ENCODE measurements at places on chromosomes 3 and 15.

- DNase-seq: no peak
Measured at GRCh38 chr3:126671521-126671920, 16.6 kb upstream of the TXNRD3 start.

DNA sequence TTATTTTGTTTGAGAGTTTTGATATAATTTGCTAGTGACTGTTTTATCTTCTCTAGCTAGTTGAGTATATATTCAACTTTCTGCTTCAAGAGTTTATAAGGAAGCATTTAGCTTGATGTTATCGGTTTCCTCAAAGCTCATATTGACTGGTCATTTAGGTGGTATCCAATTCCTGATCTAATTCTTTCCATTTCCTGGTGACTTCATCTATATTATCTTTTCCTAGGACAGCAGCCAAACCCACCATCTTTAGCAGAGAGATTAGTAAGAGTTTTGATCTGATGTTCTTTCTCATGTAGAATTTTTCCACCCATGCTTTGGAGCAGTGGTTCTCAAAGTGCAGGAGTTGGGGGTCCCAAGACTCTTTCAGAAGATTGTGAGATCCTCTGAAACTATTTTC, 148.6 kb upstream of the STT3B start:
- DNase-seq: no peak

- DNase-seq: no peak
Measured at GRCh38 chr3:72426618-72427397, 421.4 kb downstream of the SHQ1 start.

- DNase-seq: no peak
Measured at GRCh38 chr3:71001303-71001830, 582.2 kb downstream of the FOXP1 start.

GRCh38 chr15:80580536-80581260, 114.4 kb upstream of the ABHD17C start:
- DNase-seq: no peak

- no peak for DNase-seq
Measured at GRCh38 chr15:80789296-80789695, 10.1 kb downstream of the CEMIP start.

DNA sequence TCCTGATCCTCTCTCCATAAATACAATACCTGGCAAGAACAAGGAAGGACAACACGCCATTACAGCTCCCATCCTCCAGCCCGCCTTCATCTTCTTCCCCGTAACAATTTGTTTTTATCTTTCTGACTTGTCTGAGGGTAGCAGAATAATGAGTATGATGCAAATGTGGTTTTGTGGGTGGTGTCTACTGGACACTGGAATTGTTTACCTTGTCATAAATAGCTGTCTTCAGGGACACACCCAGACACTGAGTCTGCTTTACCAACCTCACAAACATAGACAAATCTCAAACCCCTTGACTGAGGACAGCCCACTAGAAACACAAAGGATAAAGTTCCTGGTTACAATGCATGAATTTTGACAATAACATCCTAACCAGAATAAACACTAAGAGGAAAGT, 13.4 kb downstream of the WDR72 start:
- no peak for DNase-seq

DNA sequence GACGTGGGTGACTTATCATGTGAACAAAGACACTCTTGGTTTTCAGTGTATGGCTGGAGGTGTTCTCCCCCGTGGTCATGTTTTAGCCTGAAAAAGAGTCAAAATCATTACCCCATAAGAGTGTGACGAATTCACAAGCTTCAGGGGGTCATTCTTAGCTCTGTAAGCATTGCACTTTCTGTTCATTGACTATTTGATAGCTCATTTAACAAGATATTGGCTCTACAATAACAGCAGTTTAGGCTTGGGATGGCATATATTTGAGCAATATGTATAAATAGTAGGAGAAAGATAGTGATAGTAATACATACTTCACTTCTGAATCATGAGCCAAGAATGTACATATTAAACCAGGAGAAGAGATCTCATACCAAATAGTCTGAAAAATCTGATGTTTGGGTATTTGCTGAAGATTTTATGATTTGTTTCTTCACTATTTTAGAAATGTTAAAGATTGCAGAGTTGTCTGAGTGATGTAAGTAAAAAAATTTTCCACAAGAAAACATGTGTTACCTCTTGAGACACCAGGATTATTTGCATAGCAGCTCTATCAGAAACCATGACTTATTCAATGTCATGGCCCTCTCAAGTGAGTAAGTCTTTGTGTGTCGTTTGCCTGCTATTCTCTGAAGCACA, 996.0 kb downstream of the OTOL1 start:
- no peak for DNase-seq

DNA sequence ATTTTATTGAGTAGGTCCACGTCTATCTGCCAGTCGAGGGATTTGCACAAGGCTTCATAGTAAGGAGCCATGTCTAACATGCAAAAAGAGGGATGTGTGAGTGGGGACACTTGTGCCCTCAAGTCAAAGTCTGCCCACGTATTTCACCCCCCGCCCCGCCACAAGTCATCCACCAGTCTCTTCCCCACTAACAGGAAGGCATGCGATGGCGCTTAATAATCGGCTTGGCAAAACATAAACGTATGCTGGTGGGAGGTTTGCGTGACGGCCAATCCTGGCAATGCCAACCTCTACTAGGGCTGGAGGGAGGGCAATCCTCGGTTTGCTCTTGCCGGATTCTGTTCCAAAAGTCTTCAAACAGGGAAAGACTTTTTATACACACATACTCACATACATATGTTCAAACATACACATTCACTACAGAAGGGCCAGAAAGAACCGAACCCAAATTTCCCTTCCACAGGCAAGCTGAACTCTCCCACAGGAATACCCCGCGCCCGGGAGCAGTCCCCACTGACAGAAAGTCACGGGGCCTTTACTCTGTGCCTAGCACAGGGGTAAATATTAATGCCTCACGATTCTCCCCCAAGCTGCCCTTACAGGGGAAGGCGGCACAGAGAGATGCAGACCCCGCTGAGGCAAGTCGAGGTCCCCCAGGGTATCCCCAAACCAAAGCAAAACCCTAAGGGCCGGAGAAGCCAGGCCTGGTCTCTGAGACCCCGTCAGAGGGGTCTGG, 675 bp downstream of the PSMD6 start:
- DNase-seq: peak; percentile 16

DNA sequence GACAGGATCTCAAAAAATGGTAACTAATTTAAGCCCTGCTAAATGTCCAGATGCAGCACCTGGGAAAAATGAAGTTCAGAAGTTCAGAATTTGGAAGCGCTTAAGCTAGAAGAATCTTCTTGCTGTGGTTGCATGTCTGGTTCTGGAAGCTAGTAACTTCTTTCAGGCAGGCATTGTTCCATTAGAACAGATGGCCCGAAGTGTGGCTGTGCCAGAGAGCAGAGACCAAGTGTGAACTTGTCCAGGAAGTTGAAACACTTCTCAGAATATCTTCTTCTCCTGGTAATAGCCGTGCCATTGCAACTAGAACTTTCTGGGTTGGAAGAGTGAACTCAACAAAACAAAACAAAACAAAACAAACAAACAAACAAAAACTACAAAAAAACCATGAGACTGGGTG, 80.0 kb downstream of the MITF start:
- no peak for DNase-seq

DNA sequence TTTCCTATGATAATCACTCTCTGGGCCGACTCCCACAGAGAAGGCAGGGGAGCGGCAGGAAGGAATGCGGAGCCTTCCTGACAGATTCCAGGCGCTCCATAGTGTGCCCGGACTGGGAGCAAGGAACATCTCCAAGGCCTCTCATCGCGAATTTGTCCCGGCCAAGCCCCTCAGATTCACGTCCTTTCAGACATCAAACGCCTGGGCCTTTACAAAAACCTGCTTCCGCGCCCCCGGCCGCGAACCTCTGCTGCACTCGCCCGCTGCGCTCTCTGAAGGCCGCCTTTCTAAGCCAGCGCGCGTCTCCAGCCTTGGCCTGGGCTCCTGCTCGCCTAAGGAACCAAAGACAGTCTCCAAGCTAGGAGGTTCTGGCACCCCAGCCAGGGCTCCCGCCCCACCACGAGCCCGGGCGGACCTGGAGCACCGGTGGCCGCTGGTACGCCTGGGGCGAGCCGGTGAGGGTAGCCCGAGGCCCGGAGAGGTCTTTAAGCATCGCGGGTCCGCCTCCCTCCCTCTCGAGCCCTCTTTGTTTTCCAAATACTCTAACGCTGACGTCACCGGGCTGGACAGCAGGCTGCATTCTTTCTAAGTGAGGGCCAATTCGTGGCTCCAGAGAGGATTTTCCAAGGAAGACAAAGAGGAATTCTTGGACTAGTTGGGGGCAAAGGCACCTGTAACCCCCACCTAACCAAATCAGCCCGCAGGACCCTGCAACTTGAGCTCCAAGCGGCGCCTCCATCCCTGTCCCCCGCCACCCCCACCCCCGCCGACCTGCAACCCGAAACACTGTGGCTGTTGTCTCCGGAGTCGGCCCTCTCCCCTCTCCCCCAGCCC, 759 bp downstream of the AMOTL2 start:
- DNase-seq: no peak

GRCh38 chr3:123732447-123732846, 147.6 kb upstream of the HACD2 start:
- no peak for DNase-seq

DNA sequence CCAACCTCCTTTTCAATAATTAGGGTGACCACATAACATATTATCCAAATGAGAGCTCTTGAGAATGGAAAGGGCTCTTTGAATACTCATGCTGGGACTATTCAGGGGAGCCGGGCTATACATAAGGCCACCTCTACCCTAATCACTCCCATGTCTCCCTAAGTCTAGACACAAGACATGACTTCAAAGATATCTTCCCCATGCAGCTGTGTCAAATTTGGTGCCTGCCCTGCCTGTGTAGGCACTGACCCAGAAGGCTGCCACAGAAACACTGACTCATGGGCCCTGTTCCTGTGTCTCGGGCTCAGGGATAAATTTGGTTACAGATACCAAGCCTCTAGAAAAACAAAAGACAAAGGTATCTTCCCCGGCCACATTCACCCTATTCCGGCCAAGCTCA, 70.3 kb downstream of the MYLK start:
- DNase-seq: no peak

DNA sequence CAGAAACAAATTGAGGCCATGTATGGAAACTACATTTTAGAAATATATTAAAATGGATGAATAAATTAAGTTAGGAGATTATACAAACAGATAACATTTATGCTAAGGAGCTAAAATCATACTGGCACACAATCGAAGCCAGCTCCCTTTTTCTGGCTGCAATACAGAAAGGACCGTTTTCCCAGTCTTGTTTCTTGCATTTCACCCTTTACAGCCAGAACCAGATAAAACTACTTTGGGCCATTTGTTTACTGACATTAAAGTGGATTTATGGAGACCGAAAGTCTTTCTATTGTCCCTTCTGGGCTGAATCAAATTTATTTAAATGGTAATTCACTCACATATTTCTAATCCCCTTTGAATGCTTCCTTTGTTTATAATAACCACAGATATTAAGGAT, 50.1 kb upstream of the CNTN3 start:
- DNase-seq: no peak

DNA sequence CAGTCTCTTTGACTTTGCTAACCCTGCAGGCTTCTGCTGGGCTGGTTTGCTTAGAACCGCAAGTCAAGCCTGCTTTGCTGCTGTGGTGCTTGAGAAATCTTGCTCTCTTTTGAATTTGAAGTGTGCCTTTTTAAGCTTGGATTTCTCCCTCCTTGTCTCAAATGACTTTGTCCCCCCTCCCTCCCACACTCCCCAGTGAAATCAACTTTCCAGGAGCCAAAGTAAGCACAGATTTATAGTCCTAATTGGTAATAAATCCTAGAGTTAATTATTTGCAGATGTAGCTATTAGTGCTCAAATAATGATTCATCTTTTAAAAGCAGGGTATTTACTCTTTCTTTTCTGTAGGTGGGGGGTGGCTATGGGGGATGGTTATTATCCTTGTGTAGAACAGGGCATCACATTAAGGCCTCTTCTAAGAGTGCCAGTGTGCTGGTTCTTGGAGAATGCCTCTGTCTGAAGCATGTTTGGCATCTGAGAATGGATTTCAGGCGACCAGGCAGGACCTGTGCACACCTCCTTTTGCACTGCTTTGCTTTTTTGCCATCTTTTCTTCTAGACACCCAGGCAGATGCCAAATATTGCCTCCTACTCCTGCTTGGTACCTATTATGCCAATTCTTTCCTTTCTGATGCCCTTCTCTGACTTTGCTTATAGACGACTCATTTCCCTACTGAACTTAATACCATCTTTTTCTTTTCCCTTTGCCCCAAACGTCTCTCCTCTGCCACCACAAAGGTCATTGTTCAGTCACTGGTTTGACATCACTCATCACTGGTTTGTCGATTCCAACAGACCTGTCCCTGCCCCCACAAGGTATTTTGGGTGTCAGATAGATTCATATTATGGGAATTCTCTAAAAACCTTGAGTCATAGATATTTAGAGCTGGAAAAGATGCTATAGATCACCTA, 50.7 kb downstream of the CLDN11 start:
- DNase-seq: no peak

- DNase-seq: no peak
Measured at GRCh38 chr15:99239545-99240198, 9.7 kb downstream of the TTC23 start.

DNA sequence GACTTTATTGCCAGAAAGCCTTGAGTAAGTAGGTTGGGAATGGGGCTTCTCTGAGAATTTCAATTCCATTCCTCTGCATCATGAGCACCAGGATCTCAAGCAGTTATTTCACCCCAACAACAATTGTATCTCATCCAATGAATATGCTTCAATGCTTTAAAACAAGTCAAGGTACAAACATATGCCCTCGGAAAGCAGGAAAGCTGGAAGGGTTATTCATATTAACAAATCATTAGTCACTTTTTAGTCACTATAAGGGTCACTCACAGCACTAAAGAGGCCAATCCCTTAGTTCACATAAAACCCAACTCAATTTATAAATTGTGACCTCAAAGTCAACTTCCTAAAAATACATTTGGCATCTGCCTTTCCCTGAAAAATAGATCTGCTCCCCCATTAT, 16.2 kb downstream of the MB21D2 start:
- no peak for DNase-seq

GRCh38 chr3:139285691-139286090, 58.1 kb upstream of the MRPS22 start:
- DNase-seq: no peak

All from stimulated activated CD4-positive, alpha-beta T cell treated with anti-CD3 and anti-CD28 coated beads, Interleukin-4, amount 100 ng/mL, for 1 hour (primary cell).